CD8-positive, alpha-beta T cell (primary cell): ENCODE measurements at places on chromosomes 6 and 20. TPM values are rescaled to one million over a fixed set of nuclear protein-coding genes. Genes with fewer than 3 reads are reported as not detected.

- DNase-seq: no peak
Observed at GRCh38 chr6:148935705-148936435, 189.0 kb downstream of the UST start.

The PRPH2 gene
- not detected for total RNA-seq

DNA sequence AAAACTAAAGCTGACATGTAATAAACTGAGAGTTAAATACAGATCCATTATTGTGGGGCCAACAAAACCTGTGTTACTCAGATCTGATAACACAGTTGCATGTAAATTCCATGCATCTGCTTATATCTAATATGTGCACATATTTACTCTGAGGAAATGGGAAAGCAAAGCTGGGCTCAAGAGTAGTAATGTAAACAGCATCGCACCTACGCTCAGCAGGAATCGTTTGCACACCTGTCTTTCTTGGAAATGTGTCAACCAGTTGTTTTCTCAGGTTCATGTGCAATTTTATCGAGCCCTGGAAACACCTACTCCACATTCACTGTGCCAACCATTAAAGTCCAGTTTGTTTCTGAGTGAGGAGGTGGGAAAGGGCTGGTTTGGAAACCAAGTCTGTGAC is 80.3 kb upstream of the CNKSR3 start:
- DNase-seq: no peak

The COL9A3 gene
- not detected for total RNA-seq

DNA sequence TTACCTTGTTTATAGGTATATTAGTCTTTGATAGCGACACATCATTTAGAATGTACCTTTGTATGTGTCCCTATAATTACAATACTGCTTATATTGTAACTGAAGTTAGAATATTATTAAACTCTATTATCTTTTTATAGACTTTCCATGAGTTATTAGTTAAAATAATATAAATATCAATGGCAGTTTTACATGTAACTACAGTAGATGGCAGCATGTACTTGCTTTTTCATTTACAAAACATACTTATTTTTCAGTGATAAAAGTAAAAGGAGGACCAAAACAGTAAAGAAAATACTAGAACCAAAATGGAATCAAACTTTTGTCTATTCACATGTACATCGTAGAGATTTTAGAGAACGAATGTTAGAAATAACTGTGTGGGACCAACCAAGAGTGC is 364.3 kb downstream of the RIMS1 start:
- no peak for DNase-seq

GRCh38 chr6:148225871-148226270 is 116.8 kb upstream of the SASH1 start:
- DNase-seq: no peak

DNA sequence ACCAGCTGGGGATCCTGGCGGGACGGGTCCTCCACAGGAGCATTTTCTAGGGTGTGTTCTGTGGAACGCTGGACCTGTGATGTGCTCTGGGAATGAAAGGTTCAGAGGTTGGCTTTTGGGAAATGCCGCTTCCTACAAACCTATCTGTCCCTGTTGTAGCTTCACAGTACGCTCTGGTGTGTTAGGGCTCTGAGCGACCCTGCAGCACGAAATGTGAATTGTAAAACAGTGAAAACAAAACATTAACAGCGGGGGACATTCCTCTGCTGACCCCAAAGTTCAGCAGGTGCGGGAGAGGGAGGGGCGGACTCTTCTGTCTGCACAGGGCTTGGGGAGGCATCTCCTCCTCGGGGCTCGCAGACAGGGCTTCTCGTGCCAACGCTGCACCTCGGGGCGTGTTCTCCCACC is 155.9 kb downstream of the NRN1 start:
- no peak for DNase-seq

The AK9 gene
- total RNA-seq: 5.1 TPM

- DNase-seq: no peak
Observed at GRCh38 chr6:158743033-158743651, 76.0 kb downstream of the EZR start.

DNA sequence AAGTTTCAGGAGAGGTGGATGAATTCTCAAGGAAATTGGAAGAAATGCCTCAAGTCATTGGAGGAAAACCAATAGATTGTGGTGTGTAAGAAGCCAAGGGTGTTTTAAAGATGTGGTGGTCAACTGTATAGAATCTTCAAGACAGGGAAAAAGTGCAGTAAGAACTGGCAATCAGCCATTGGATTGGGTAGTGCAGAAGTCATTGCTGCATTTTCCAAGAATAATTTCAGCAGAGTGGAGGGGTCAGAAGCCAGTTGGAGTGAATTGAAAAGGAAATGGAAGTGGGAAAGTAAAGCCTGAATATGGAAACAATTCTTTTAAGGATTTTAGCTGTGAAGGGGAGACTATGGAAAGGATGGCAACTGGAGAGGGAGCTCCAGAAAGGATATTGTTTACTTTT is 128.2 kb upstream of the TMEM170B start:
- DNase-seq: no peak

DNA sequence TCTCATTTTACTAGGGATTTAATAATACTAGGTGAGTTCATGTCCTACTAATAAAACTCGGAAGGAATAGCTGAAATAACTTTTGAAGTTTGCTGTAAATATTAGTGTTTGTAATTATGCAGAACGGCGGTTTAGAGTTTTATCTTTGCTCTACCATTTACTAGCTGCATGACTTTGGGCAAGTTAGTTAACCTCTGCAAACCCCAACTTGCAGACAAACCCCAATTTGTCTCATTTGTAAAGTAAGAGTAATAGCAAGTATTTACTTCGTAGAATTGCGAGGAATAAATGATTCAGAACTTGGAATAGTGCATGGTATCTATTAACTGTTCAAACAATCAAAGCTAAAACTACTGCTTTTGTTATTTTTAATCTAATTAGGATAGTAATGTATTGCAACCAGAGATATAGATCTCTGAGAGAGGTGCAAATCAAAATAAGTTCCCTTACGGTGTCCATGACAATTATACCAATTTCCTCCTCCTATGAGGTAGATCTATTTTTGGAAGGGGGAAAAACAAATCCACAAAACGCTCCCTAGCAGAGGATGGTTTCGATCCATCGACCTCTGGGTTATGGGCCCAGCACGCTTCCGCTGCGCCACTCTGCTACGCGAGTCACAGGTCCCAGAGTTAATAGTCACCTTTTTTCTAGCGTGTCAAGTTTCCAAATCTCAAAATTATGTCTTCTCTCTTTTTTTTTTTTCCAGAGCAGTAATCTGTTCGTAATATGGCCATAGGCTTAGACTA is 35.1 kb upstream of the BTN3A2 start:
- DNase-seq: peak; percentile 68

The LAMA2 gene
- not detected for total RNA-seq

The TFAP2D gene
- total RNA-seq: not detected

GRCh38 chr6:133202610-133203343 is 38.4 kb upstream of the EYA4 start:
- no peak for DNase-seq

DNA sequence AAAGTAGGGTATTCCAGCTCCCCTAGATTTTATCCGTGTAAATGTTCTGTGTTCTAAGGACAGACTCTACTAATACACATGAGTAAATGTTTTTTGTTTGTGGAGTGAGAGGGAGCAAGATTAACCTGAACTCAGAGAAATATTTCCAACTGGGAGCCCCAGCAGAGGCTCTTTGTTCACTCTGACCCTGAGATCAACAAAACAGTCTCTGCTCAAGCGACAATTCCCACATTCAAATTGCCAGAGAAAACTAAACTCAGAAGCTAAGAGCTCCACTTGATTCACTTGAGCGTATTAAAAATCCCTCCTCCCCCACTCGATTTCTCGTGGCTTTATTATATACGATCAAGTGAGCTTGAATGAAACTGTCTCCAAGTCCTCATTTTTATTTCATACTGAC is 413.9 kb upstream of the JARID2 start:
- DNase-seq: no peak

DNA sequence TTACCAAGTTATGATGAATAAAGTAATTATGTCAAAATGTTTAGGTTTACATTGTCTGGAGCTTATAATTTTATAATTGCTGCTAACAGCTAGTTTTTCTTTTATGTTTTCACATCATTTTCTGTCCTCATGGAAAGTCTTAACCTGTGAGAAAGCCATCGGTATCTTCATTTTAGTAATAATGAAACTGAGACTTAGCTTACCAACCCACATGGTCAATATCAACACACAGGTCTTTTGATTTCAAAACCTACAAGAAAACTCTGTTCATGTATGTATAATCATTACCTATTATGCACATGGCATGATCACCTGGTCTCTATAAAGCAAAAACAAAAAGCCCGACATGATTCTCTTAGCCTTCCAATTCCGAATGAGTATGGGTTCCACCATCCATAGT is 61.9 kb downstream of the KCNQ5 start:
- DNase-seq: no peak

The ZC3H12D gene
- total RNA-seq: 50.0 TPM

DNA sequence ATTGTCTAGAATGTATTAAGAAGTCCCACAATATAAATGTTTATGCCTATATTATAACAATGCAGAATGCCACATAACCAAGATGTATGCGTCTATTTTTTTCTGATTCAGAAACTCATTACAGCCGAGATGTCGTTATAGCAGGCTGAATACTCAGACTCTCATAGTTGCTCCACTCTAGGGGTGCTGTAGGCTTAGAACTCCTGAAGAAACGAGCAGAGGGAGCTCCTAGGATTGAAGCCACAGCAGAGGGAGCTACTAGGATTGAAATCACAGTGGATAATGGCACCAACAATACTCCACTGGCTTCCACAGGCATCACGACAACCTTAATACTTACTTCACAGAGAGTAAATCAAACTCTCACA is 208.9 kb downstream of the KIF16B start:
- DNase-seq: no peak

- DNase-seq: no peak
Observed at GRCh38 chr6:170553534-170554012, 466 bp upstream of the PSMB1 start.

DNA sequence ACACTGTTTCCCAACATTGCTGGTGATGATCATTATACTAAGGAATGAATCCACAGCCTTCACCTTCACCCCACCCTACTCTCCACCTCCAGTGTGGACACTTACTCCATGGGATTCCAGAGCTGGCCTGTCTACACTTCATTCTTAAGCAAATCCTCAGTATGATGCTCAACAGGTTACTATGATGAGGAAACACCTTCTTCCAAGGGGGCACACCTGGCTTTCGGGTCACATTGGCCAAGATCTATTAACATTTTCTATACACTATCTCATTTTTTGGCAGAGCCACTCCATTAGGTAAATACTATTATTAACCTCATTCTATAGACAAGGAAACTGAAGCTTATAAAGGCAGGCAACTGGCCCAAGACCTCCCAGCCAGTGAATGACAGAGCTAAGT is 8.0 kb upstream of the EPPIN start:
- no peak for DNase-seq

The EBF4 gene
- 5.8 TPM for total RNA-seq

- DNase-seq: no peak
Observed at GRCh38 chr6:85432554-85432953, 17.3 kb upstream of the NT5E start.

DNA sequence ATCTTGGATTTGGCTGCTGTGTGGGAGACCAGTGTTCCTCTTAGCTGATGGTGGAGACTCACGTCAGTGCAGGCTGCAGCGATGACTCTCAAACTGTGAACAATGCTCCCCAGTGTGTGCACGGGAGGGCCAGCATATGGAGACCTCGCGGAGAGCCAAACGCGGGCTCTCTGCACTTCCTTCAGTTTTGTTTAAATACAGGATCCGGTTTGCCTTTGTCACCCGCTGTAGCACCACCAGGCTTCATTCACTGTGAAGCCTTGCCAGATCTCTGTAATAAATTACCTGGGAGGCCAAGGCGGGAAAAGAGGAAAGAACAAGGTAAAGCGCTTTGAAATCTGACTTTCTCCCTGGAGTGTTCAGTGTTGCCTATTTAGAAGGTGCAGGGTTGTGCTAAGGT is 30.7 kb upstream of the TMEM14A start:
- no peak for DNase-seq

The LY6G6F gene
- total RNA-seq: not detected

DNA sequence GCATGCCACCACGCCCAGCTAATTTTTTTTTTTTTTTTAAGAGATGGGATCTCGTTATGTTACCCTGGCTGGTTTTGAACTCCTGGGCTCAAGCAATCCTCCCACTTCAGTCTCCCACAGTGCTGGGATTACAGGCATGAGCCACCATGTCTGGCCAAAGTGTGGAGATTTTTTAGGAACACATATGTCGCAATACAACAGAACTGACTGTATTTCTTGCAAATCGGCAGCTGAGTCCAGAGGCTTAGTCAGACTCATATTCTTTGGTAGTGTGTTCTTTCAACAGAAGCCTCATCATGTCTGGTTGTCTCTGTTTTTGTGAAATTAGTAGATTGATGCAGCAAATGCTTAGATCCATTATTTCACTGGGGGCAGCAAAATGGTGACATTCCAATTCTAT is 23.9 kb upstream of the CD164 start:
- DNase-seq: no peak

The SLC17A5 gene
- total RNA-seq: 4.9 TPM

The CRIP3 gene
- 0.84 TPM for total RNA-seq

- no peak for DNase-seq
Observed at GRCh38 chr6:149881860-149882259, 16.1 kb downstream of the RAET1E start.

DNA sequence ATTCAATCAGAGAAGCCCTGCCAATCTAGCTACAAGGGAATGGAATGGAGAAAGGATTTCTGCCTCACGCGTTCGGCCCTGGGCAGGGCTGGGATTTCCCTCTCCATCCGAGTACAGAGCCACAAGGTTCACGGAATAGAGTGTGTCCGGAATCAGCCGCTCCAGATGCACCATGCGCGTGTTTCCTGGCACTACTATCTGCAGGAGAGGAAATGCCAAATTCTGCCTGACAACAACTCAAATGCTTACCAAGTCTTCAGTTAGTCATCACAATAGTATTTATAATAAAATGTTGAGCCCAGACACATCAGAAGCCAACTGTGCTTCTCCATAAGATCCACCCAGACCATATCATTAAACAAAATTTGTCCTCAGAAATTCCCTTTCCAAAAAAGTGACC is 75.1 kb downstream of the COL12A1 start:
- no peak for DNase-seq

- DNase-seq: peak; percentile 59
Observed at GRCh38 chr6:136526196-136526930, 23.9 kb downstream of the MAP7 start.

DNA sequence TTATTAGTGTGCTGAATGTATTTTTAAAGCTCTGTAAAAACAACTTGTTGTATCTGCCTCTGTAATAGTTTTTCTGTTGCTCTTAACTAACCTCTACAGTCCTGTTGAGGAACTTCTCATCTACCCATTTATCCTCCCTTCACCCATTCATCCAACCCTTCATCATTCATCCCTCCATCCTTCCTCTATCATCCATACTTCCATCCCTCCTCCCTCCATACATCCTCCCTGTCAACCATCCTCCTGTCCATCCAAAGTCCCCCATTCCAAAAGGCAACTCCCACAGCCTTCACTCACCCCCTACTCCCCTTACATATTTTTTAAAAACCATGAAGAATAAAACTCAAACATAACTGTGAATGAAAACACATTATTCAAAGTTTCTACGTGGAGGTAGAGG is 40.7 kb upstream of the SPDEF start:
- no peak for DNase-seq

DNA sequence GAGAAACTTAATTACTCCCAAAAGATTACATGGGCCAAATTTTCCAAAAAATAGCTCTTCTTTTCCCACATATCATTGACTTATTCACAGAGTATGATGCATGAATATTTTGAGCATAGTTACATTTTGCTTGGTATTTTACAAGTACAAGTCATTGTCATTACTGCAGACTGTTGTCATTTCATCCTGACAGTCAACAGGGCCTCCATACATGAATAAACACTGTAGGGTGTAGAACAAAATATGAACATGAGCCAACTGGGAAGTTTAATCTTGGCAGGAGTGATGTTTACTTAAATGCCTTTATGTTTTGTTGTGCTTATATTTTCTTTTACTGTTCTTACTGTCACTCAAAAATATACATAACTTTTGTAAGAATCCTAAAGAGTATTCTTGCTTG is 340.7 kb downstream of the ADGRB3 start:
- no peak for DNase-seq
